ENCODE measurements at places on chromosomes 7 and 10.

DNA sequence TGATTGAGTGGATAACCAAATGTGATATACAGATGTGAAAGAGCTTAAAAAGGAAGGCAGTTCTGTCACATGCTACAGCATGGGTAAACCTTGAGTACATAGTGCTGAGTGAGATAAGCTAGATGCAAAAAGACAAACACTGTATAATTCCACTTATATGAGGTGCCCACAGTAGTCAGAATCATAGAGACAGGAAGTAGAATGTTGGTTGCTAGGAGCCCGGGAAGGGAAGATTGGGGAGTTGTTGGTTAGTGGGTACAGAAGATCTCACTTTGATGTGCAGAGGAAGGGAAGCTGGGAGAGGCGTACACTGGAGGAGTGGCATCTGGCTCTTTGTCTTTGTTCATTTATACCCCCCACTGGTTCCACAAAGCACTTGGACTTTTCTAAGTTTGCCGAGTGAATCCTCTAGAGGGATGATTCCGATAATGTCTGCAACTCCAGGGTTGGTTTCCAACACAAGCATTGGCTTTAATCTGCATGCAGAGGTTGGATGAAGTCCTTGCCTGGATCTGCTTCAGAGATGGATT is 39.5 kb downstream of the TSPAN14 start:
- DNase-seq, result no peak

DNA sequence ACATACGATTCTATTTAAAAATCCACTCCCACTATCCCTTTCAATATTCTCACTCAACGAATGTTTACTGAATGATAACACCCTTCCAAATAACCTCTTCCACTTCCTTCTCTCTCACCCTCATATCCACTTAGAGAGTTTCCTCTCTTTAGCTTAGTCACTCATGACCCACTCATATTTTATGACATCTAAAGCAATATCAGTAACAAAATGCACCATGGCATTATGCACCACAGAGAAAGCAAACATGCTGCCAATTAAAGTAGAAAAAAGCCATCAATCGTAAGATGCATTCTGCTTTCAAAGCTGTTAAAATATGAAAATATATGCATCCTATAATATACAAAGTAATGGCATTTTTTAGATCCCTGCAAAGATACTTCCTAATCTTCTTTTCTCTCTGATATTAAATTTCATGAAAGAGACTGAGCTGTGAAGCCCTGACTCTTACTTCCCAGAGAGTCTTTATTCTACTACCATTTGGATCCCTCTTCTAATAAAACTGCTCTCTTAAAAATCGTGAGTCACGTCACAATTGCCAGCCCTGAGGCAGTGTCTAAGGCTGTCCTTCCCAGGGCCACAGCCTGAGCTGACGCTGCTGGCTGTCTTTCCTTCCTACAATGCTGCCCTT is 283.0 kb upstream of the KLF6 start:
- DNase-seq, result no peak

DNA sequence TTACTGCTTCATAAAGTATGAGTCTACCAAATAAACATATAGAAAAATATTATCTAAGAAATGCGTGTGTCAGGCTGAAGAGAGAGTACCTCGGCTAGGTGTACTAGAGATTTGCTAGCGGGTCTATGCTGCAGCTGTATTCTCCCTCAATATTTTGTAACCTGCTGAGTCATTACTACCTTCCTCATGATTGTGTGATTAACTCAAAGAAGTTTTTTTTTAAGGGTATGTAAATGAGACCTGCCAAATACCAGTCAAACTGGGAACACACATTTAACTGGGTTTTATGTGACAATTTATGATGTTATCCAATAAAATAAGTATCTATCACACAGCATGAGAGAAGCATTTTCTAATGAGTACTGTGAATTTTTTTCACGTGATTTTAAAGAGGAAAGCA is 180.4 kb downstream of the RNF133 start:
- DNase-seq, result no peak

DNA sequence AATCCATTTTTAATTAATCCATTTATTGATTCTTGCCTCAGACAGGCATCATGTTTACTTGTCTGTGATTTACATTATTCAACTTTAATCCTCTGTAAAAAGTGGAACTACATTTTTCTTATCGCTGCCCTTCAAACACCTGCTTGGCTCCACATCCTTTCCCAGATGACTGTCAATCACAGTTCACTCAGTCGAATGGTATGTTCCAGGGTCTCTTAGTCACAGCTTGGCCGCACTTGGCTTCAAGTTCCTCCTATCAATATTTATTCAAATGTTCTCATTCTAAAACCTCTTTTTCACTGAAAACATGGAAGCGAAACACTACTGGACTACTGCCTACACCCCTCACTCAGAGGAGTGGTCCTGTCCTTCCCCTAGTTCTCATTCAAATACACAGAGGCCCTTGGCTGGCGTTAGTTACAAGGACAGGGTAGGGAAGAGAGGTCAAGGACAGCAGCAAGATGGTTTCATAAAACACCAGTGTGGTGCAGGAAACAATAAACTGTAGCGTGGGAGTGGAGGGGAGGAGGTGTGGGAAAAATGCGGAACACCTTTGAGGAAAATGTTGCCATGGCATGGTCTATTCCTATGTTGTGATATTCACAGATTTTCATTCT is 143.2 kb downstream of the USP6NL start:
- no peak for DNase-seq

GRCh38 chr10:135601-136464 is 578 bp downstream of the ZMYND11 start:
- DNase-seq, result no peak

- no peak for DNase-seq
Measured at GRCh38 chr7:16431646-16432424, 10.5 kb upstream of the CRPPA start.

Measured in D721Med (cell line).